ENCODE measurements at places on chromosomes 6 and 20.

- no peak for DNase-seq
These were observed 151.2 kb upstream of the BMP5 start for GRCh38 chr6:56026455-56027180.

DNA sequence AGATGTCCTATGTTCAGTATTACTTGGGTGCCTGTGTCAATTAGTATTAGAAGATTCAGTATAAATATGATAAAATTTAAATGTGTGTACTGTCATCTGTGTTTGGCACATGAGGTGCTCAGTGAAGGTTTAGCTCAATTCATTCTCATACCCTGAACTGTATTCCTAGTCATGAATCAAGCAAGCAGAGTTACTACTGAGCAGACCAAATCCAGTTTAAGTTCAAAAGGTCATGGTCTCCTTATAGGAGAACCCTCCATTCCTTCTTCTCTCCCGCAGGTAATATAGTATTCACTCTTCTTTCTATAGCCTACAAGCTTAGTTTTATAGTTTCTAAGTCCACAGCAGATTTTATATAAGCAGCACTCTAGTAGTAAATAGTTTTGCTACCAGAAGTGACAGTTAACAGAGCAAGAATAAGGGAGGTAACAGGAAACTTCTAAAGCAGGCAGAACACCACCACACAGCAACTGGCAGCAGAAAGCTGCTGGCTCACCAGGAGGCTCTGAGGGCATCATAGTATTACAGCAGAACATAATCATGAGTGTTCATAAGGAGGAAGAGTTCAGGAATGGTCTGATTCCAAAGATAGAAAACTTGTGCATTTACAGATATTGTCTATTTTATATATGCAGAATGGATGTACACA, 133.2 kb downstream of the SLC16A10 start:
- no peak for DNase-seq

DNA sequence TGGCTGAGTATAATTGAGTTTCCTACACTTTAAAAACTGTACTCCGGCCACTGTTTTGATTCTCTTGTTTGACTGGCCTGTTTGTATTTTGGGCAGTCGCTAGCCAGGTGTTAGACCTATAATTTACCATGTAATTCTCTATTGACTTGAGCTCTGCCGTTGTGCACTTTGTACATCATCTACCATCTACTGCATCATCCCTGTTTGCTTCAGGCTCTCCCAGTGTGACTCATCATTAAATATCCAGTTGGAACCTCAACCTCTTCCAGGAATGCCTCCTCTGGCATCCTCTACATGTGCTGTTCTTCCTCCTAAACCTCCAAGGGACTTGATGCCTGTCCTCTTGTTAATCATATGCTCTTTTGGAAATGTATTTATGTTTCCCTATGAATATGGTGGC, 72.3 kb downstream of the FARS2 start:
- DNase-seq: no peak

DNA sequence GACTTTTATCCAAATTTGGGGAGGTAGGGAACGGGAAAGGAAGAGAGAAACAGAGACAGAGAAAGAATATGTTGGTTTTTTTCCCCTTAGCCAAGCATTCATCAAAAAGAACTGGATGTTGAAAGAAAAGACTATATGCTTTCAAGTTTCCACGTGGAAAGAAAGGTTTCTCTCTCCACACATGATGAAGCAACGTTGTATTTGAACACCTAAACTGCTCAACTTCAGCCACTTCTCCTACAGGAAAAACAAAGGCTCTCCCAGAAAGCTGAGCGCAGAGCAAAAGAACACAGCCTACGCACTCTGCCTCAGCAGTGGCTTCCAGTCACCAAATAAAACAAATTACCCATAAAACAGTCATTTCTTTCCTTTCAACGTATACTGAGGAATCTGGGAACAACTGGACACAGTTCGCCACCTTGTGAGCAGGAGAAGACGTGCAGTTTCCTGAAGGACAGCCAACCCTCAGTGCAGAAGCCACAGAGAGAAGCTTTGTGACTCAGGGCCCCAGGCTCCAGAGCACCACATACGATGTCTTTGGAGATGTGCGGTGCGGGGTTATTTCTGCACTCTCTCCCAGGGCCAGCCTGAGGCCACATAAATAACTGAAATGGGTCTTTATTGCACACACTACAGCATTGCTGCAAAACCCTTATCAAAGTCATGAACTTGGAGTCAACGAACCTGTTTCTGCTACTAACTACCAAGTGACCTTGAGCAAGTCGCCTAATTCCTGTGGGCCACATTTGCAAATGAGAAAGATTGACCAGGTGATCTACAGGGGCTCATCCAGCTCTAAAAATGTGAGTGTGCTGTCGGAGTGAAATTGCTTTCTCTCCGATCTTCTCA, 10.1 kb downstream of the IL17F start:
- peak; percentile 56 for DNase-seq

DNA sequence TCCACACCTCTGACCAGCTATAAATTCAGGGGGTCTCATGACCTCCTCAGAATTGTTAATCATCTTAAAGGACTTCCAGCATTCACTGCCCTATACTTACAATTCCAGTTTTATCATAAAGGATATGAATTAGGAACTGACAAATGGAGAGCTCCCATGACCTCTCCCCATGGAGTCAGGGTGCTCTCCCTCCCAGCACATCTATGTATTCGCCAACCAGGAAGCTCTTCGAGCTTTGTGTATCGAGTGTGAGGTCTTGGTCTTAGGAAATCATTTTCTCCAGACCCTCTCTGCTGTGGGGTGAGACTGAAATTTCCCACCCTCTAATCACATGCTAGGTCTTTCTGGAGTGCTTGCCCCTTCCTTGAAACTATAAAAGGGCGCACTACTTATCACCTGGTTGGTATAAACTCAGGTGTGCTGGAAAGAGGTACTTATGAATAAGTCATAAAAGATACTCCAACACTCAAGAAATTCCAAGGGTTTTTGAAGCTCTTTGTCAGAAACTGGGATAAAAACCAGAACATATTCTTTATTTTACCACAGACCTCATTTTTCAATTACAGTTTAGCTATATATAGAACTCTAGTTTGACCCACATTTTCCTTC, 238.4 kb upstream of the OPRM1 start:
- DNase-seq: no peak

DNA sequence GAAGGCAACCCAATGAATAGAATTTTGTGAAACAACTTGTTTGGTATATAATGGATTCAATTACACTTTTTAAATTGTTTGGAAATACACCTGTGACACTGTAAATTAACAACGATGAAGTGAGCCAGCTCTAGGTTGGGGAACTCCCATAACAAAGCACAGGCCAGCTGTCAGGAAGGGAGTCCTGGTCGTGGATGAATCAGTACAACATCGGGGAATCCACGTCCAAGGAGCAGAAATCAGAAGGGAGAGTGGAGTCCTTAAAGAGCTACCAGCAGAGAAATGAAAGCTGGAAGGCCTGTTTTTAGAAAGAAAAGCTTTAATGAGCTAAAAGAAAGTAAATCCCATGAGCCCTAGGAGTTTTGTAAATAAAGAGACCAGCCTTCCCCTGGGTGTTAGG, 223.1 kb upstream of the SLC35B3 start:
- DNase-seq: no peak

- peak; percentile 66 for DNase-seq
These were observed 73.7 kb downstream of the PRND start for GRCh38 chr20:4795394-4795793.

- no peak for DNase-seq
These were observed 53.3 kb downstream of the MYB start for GRCh38 chr6:135234492-135234780.

DNA sequence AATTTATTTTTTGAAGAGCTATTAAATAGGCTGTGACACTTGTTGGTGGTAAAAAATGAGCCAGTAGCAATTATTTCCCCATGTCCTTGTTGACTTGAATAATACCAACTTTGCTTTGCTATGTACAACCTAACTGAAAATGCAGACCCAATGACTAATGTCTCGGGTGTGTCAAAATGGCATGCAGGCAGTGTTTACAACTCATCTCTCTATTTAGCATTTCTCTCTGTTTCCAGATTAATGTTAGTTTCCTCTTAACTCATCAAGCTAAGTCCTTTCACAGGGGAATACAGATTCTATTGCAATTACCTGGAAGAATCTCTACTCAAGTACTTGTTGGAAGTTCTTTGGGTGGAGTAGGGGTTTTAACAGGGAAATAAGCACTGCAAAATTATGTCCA, 504.4 kb downstream of the BCKDHB start:
- DNase-seq: peak; percentile 61

- DNase-seq: no peak
These were observed 24.6 kb upstream of the HTR1B start for GRCh38 chr6:77487808-77488425.

- DNase-seq: peak; percentile 35
These were observed 614.5 kb upstream of the FLRT3 start for GRCh38 chr20:14951707-14952418.

DNA sequence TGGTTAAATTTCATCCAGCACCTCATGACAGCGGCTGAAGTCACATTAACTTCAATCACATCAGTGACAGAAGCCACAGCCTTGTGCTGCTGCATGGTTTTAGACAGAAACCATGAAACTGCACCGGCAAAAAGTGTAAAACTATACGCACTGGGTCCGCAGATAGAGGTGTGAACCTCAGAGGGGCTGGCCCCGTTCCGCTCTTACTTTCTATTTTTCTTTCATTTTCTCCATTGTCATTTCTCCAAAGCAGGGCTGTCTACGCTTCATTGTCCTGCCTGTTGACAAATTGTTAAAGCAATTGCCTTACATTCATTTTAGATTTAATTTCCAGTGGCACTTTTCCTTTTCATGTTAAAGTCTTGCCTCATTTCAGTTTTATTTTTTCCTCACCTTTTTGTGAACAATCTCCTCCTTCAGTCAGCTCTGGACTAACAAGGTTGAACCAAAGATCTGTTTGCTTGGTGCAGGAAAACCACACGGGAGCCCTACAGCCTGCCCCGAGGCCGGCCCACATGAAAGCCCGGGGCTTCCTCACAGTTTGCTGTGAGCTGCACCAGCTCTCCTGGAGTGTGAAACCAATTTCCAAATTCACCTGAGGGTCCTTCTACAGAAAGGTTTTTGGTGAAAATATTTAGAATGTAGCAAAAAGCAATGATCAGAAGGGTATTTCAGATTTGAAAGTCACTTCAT, 63.7 kb downstream of the PRR18 start:
- no peak for DNase-seq

DNA sequence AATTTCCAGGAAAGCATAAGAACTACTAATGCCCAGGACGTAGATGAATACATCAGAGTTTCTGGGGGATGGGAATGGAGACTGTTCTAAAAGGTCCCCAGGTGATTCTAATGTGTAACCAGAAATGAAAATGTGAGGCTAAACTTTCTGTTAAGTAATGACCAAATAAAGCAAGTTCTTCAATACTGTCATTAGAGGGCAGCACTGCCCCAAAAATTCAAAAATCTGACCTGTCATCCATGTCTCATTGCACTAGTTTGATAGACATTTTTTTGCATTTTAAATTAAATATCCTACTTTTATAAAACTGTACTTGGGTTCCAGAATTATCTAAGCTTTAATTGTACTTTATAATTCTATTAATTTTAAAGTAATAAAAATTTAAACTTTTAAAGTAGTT, 94.9 kb downstream of the RFX6 start:
- DNase-seq: peak; percentile 67

GRCh38 chr20:9616455-9616805, 102.0 kb downstream of the LAMP5 start:
- DNase-seq: no peak

DNA sequence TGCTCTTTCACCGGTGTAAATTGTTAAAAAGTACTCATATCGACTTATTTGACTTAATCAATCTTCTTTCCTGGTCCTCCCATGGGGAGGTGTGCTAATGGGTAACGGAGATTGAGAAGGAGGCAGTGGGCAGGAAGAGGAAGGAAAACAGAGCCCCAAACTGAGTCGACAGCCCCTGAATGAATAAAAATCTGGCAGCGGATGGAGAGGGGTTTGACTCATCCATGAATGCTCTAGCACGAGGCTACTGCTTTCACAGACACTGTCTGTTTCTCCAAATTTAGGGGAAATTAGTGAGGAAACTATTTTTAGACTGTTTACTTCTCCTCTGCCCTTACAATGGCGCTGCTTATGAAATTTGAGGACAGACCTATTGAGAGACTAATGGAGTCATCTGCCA, 142.2 kb upstream of the ATXN1 start:
- DNase-seq: peak; percentile 66

DNA sequence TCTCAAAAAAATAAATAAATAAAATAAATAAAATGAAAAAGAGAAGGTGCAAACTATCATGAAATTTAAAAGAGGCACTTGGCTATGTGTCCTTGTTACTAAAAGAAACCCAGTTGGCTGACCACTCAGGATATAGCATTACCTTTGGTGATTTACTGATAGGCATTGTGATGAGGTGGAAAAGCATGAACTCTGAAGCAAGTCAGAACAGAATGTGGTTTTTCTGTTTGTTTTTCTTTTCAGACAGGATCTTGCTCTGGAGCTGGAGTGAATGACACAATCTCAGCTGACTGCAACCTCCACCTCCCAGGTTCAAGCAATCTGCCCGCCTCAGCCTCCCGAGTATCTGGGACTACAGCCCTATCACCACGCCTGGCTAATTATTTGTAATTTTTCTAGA, 31.9 kb downstream of the ZNF184 start:
- DNase-seq: peak; percentile 23

GRCh38 chr6:95519228-95520037, 57.9 kb upstream of the MANEA start:
- DNase-seq: no peak

- DNase-seq: peak; percentile 37
These were observed 776 bp downstream of the PPIL1 start for GRCh38 chr6:36873612-36874442.

DNA sequence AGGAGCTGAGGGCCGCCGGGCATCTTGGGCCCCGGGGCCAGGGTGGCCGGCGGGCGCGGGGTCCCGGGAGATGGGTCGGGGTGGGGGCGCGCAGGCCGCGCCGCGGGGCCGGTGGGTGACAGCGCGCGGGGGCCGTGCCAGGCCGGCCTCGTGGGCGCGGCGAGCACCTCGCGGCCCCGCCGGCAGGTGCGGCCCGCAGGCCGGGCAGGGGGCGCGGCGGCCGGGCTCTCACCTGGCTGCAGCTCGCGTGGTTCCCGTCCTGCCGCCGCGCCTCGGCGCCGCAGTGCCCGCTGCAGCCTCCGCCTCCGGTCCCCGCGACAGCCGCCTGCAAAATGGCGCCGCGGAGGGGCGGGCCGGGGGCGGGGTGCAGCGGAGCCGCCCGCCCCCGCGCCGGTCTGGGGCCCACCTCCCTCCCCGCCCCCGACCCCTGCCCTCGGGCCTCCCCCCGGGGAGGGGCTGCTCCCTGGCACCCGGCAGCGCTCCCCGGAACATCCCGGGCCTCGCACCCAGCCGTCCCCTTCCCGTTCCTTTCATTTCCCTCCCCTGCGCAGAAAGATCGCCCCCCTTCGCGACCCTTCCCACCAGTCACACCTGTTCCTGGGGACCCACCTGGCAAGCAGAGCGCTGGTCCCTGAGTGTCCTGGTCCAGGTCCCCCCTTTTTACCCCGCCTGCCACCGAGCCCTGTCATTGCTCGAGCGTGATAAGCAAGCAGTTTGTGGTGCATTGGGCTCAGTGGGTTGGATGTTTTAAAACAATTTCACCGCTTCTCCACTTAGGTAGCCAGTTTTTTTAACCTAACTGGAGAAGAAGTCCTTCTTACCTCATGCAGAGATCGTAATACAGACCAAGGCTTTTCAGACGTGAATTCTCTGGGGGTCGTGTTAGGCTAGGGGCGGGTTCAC, at the start of gene SLC23A2:
Gene SLC23A2, minus strand, starts transcription at position 337 of the 903 bp plus-strand sequence. CDS start 68,948 bp downstream, outside the sequence.
- DNase-seq: no peak

GRCh38 chr6:148530394-148530953, 187.8 kb downstream of the SASH1 start:
- peak; percentile 84 for DNase-seq

Data from choroid plexus epithelial cell (primary cell).